Uterus (tissue), 4 donors: ENCODE measurements at places on chromosomes 6 and 20. TPM values are rescaled to one million over a fixed set of nuclear protein-coding genes. Genes with fewer than 3 reads are reported as not detected.

GRCh38 chr6:52305948-52306767 lies 21.6 kb upstream of the MCM3 start:
- no peak for DNase-seq

- no peak for DNase-seq
Measured at GRCh38 chr6:125943528-125944433, 12.8 kb upstream of the HINT3 start.

GRCh38 chr6:147825848-147826247 lies 317.4 kb downstream of the SAMD5 start:
- DNase-seq = no peak

- DNase-seq = no peak
Measured at GRCh38 chr6:33924681-33925080, 120.9 kb upstream of the MLN start.

GRCh38 chr6:44004625-44005506 lies 122.4 kb downstream of the MRPL14 start:
- no peak for DNase-seq

DNA sequence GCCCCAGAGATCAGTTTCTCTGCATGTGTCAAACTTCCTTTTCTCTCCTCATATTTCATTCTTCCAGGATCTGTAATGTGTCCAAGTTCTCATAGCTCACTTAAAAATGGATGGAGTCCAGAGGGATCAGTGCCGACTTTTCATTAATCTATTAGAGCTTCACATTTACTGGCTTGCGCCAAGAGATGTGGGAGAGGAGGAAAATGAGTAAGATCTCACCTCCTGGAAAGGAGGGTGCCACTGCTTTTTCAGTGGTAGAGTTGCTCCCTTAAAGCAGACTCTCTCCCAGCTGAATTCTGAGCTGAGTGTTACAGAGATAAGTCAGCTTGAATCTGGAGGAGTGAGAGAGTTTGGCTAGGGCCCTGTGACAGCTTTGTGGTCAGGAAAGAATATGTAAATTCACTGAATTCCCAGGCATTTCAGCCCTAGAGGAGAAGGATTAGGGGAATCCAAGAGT lies 175.9 kb downstream of the SOX4 start:
- DNase-seq = peak; percentile 40

- DNase-seq = no peak
Measured at GRCh38 chr6:41713650-41714291, 21.6 kb downstream of the TFEB start.

DNA sequence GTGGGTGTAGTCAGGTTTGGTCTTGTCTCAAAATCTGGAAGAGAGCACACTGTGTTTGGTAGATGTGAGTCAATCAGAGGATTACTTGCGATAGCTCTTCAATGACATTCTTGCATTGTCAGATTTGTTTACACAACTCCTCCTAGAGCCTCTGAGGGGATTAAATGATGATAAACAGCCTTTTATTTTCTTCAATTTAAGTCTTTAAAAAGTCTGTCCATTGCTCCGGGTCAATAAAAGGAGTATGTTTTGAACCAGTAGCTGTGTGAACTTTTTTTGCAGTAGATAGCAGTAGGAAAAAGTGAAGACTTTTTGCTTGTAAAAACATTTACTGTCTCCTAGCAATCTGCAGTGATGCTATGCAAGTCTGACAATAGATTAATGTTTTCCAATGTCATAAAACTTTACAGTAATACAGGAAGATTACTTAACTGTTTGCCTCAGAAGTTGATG lies 49.9 kb downstream of the GJA1 start:
- no peak for DNase-seq

- DNase-seq = no peak
Measured at GRCh38 chr20:8129211-8129976, 2.7 kb upstream of the PLCB1 start.

GRCh38 chr6:107957308-107957908 lies 600 bp downstream of the SEC63 start:
- DNase-seq = peak; percentile 32

GRCh38 chr20:63273635-63274380 lies 1.2 kb downstream of the ARFGAP1 start:
- no peak for DNase-seq

GRCh38 chr6:20351534-20351933 lies 50.1 kb upstream of the E2F3 start:
- DNase-seq = no peak

DNA sequence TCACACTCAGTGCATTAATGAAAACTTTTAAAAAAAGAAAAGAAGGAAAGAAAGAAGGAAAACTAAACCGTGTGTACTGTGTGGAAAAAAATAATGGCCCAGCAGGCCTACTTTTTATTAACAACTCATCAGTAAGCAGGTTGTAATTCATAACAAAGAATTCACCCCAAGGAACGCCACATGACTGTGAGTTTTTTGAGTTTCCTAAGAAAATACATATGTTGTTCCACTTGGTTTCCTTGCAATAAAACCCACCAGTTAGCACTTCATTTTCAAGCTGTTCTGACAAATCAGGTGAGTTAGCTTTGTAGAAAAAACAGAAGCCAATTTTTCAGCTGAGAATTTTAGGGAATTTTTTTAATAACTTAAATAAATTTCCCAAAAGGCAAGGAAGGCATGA lies 259.3 kb upstream of the TBX18 start:
- DNase-seq = no peak

DNA sequence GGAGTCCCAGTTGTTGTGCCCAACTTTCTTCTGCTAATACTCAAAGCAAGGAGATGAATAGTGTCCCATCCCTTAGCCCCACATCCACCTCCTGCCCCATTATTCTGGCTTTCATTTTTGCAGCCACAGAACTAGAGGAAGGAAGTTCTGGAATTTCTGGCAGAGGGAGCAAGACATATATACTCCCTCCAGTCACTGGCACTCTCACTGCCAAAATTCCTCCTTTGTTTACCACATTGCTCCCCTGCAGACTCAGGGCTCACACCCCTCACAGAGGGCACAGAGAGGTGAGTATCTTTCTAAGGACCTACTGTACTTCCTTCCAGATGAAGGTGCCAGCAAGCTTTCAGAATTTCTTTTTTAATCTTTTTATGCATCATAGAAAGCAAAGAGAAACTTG lies 168.0 kb upstream of the ID4 start:
- no peak for DNase-seq

DNA sequence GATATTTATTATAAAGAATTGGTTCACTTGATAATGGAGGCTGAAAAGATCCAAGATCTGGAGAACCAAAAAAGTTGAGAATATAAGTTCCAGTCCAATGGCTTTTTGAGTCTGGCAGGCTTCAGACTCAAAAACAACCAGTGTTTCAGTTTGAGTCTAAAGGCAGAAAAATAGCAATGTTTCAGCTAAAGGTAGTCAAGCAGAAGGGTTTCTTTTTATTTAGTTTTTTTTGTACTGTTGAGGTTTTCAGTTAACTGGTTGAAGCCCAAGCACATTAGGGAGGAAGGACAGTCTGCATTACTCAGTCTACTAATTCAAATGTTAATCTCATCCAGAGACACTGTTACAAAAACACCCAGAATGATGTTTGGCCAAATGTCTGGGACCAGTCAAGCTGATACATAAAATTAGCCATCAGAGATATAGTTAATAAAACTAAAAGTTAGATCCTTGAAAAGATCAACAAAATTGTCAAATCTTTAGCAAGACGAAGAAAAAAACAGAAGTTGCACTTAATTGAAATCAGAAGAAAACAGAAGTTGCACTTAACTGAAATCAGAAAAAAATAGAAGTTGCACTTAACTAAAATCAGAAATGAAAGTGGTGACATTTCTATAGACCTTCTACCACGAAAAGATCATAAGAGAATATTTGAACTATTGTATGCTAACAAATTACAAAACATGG lies 980.3 kb upstream of the FLRT3 start:
- no peak for DNase-seq

DNA sequence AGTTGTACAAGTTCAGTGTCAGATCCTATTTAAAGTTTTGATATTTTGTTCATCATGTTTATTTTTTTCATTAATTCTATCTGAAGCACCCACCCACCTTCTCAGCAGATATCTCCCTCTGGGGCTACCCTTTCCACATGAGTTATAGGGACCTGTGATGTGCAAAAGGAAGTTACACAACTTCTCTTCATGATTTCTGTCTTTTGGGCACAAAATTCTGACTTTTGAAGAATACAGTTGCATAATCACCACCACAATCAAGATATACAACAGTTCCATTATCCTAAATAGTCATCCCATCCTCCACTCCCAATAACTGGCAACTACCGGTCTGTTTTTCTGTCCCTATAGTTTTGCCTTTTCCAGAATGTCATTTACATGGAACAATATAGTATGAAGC lies 13.8 kb upstream of the FUCA2 start:
- no peak for DNase-seq

DNA sequence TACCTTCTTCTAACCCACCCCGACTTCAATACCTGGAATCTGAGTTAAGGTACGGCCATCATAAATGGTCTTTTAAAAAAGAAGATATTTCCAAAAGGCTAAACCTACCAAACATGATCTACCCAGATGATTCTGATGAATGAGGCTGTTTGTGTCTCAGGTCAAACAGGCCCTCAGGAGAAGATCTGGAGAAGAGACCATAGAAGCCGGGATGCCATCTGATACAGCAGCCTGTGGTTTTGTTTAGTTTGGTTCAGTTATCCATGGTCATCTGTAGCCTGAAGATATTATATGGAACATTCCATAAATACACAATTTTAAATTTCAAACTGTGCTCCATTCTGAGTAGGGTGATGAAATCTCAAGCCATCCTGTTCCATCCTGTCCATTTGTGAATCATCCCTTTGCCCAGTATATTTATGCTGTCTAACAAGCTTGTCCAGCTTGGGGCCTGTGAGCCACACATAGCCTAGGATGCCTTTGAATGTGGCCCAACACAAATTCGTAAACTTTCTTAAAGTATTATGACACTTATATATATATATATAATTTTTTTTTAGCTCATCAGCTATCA lies 4.0 kb upstream of the CAP2 start:
- DNase-seq = no peak

GRCh38 chr20:2101057-2101864 lies at the start of gene STK35:
TSS of gene STK35 (plus strand) at chr20:2101827. CDS start at chr20:2101882, 55 bp downstream.
- DNase-seq = peak; percentile 78

DNA sequence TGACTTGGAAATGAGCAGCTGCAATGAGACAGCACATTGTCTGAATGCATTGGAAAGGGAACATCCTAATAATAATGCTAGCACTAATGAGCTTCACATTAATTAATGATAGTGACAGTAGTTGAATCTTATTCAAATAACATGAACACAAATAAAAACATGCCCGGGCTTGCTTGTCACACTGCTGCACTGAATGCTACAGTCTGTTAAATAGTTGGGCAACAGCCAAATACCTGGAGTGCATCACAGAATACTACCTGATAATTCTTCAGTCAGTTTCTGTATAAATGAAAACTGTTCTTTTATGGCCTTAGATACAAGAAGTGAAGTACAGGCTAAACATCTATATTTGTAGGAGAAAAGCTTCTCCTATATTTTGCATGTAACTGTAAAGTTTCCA lies 458.7 kb downstream of the RNF144B start:
- DNase-seq = no peak

- DNase-seq = no peak
Measured at GRCh38 chr6:115753446-115753845, 307.2 kb downstream of the FRK start.

DNA sequence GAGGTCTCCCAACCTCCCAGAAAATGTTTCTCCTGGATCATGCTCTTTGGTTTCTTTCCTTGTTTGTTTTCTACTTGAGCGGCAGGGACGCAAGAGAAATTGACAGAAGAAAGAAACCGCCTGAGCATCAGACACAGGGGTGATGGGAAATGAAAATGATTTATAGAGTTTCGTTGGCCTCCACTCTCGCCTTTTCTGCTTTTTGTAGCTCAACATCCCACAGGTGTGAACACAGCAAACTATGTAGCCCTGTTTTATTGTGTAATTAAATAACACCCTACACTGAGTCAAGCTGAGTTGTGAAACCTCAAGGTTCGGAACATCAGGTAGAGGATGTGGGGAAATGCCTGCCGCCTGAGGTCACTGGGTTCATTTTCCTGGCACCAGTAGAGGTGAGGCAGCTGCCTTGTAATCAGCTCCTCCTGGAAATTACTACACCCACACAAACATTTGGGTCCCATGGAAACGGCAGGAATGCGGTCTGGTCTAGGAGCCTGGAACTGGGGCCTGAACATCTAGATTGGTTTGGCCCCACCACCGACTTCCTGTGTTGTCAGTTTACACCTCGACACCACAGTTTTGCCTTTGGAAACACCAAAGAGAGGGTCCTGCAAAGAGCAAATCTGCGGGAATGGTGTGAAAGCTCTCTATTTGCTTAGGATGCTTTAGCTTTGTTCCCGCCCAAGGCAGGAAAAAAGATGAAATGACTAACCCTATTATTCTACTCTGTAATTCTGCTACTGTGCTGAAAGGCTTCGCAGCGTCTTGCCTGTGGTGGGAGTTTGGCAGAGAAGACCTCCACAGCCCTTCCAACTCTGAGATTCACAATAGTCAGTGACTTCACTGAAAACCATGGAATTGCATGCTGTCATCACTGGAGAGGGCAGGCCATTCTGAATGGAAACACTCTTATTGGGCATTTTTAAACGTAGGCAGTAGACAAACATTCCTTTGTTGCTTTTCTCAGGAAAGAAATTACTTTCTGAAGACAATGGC lies 53.0 kb downstream of the ADAT2 start:
- DNase-seq = peak; percentile 29

GRCh38 chr6:144220031-144220790 lies 64.9 kb upstream of the UTRN start:
- DNase-seq = no peak

ZNF184 gene
- 3.8 TPM for total RNA-seq

F13A1 gene
- total RNA-seq = 56.8 TPM

ARID1B gene
- 90.9 TPM for total RNA-seq

ALDH5A1 gene
- total RNA-seq = 6.8 TPM

CD2AP gene
- 11.0 TPM for total RNA-seq

HELZ2 gene
- 3.5 TPM for total RNA-seq
